ENCODE measurements at places on chromosomes 13 and 19.

- no peak for DNase-seq
Measured at GRCh38 chr19:40155749-40156265, 35.4 kb upstream of the MAP3K10 start.

DNA sequence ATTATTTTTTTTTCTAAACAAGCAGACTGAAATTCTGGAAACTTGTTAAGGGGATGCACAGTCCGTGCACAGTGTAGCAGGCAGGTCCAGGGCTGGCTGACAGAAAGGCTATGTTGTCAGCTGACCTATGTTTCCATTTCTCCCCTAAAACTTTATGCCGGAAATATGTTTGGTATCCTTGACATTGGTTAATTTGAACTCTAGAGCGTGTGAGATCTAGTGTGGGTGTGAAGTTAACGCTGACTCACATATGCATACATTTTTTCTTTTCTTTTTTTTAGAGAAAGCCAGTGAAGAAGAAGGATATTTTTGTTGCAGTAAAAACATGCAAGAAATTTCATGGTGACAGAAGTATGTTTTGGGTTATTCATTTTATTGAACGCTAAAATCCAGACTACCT is 76.6 kb downstream of the B3GLCT start:
- no peak for DNase-seq

- DNase-seq = no peak
Measured at GRCh38 chr13:90591260-90591926, 756.1 kb upstream of the MIR17HG start.

DNA sequence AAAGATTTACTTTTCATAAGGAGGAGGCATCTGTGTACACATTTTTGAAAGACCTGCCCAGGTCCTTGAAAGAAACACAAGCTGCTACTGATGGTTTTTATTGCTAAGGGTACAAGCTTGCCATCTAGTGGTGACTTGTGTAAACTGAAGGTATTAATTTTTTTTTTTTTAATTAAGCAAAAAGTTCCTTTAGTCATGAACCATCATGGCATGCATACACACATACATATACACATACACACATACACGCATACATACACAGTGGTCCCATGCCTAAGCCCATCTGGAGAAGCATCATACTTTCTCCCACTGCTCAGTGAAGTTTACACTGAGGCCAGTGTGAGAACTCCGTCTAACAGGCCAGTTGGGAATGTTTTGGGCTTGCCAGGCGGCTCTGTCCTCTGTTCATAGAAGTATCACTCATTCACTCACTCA is 312.5 kb downstream of the DCLK1 start:
- DNase-seq = peak; percentile 38

DNA sequence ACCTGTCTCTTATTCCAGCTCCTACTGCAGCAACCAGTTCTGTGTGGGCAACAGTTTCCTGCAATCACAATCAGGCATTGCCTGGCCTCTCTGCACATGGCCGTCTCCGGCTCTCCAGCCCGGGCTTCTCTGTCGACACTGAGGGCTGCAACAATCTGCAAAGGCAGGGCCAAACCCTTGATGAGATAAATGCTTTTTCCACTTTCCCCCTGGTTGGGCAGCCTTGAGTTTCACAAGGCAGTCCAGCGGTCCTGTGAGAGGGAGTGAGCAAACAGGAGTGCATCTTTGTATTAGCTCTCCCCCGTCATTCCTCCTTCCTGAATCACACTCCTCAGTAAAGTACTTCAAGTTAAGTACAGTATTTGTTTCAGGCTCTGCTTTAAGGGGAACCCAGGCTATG is 40.7 kb upstream of the VWA8 start:
- DNase-seq = no peak

DNA sequence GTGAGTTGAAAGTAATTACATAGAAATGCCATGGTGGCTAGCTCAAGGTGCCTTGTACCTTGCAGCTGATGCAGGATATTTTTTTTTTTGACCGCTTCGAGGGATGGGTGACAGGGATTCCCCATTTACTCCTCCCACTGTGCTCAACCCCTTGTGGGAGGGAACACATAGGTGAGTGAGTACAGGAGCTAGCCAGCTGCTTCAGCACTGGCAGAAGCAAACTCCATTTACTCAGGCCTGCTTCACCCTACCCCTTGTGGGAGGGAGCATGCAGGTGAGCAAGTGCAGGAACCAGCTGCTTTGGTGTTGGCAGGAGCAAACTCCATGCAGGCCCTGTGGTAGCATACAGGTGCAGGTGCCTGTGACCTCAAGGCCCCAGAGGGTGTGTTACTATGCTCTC is 330.1 kb downstream of the TDRD3 start:
- DNase-seq = no peak

- DNase-seq = no peak
Measured at GRCh38 chr19:16067205-16067938, 8.9 kb upstream of the TPM4 start.

DNA sequence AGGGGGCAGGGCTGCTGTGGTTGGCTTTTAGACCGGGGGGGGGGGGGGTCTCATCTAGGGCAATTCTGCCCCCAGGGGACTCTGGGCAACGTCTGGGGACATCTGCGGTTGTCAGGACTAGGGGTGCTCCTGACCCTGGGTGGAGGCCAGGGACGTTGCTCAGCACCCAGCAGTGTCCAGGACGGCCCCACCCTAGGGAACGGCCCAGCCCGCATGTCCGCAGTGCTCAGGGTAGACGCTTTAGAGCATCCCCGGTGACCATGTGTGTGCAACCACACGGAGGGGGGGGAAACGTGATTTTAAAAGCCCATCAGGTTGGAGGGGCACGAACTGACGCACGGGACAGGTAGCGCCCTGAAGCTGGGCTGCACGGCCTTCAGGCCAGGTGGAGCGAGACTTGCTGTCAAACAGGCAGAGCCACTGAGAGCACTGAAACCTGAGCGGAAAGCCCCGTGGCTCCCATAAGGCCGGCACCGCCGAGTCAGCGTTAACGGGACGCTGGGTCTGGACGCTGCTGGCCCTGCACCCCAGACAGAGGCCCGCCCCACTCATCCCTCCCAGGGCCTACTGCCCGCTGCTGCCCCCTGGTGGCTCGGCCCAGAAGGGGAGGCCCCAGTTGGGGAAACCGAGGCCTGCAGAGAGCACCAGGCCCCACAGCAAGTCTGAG is 8.3 kb downstream of the CACTIN start:
- peak; percentile 97 for DNase-seq

DNA sequence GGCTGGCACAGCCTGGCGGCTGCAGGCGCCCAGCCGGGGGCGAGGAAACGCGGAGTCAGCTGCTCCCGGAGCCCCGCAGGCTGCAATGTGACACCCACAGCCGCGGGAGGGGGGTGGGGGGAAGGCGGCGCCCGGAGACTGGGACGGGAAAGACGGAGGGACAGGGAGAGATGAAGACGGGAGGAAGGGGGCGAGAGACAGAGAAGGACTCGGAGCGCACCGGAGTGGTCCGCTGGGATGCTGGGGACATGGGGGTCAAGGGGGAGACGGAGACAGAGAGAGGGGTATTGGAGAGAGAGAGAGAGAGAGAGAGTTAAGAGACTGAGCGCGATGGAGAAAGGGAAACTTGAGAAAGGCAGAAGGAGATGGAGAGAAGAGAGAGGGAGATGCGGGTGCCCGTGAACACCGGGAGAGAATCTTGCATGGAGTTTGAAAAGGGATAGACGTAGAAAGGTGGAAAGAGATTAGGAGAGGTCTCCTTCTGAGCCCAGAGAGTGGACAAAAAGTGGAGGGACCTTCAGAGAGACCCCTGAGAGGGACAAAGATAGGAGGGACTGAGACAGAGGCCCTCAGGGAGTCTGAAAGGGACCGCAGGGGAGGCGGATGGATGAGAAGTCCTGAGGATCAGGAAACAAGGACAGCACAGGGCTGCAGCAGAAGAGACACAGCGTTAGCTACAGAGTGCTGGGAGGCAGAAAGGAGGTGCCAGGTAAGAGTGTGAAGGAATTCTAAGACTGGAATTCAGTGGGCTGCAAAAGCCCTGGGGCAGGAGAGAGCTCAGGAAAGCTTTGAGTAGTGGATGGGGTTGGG is 1.0 kb downstream of the SCN1B start:
- peak; percentile 72 for DNase-seq

GRCh38 chr19:35744430-35745327 is 539 bp downstream of the U2AF1L4 start:
- peak; percentile 72 for DNase-seq

DNA sequence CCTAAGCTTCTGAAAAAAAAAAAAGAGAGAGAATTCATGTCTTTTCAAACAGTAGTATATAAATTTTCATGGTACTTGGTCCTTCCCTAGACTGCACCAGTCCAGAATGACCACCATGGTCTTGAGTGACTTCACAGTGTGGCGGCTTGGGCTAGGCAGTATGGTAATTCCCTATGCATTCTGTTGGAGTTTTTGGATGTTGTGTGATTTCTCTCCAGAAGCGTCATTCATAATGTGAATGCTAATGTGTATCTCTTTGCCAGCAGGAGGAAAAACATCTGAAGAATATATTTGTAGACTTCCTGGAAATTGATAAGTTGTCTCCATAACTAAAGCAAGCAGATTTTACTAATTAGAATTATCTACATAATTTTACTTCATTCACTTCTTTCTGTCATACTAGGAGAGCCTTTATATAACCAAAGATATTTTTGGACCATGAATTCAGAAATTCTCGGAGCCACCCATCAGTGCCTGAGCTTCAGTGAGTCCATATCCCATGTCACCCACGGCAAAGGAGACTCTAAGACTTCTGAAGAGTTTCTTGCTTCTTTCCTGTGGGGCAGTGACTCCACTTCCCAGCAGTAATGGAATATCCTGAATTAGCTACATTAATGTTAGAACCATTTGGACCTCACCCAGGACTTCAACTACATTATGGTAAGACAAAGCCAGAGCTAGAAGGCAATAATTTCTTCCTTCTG is 8.4 kb downstream of the STARD13 start:
- DNase-seq = no peak

- no peak for DNase-seq
Measured at GRCh38 chr13:32428581-32429432, 877 bp upstream of the N4BP2L1 start.
